ENCODE measurements at places on chromosomes 4 and X.
A peak's percentile ranks its signal among the peaks of the same experiment; 100 is the strongest.

DNA sequence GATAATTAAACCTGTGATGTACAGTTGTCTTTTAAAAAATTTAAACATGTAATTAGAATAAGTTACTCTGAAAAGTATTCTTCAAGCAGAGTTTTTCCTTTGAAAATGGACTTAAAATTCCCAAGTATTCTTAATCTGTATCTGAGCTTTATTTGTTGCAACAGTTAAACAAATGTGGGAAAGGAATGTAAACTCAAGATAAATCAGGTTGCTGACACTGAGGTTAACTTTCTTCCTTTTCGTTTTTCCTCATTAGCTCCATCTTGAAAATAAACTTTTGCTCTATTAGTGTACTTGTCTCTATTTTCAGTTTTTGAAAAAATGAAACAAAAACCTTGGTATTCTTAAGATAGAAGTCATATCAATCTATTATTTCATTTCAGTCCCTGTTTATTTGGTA lies 144.5 kb upstream of the BMPR1B start:
- DNase-seq: no peak

GRCh38 chr4:52743444-52744019 lies 7.7 kb downstream of the ERVMER34-1 start:
- DNase-seq: no peak

- DNase-seq: no peak
These were observed 401.8 kb upstream of the RPS6KA3 start for GRCh38 chrX:20668550-20668949.

- DNase-seq: no peak
These were observed 20.4 kb downstream of the CASP6 start for GRCh38 chr4:109682875-109683274.

- peak; percentile 37 for DNase-seq
These were observed 9.4 kb upstream of the KIAA0232 start for GRCh38 chr4:6773106-6773505.

DNA sequence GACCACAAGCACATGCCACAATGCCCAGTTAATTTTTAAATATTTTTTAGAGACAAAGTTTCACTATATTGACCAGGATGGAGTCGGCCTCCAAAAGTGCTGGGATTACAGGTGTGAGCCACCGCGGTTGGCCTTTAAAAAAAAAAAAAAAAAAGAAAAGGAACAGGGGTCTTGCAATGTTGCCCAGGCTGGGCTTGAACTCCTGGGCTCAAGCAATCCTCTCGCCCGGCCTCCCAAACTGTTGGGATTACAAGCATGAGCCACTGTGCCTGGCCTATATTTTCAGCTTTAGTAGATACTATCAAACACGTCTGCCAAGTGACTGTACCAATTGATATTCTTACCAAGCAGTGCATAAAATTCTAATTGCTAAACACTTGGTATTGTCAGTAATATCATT lies 8.8 kb downstream of the UGDH start:
- DNase-seq: no peak

GRCh38 chr4:15164571-15164970 lies 162.3 kb downstream of the CPEB2 start:
- no peak for DNase-seq

DNA sequence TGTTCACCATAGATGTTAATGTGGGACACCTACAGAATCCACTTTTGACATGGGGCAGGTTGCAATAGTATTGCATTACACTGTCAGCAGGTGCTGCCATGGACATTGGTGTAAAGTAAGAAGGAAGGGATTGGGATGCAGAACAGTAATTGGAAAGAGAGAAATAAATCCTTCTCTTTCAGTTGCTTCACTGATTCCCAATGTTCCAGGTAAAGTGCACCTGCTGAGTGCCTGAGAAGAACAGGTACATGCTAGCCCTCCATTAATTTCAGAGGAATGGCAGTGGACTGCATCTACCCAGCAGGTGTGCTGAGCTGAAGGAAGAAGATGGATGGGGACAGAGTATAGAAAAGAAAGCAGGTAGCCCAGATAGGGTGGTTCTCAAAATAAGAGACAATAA lies 248.5 kb downstream of the TENM3 start:
- DNase-seq: no peak

DNA sequence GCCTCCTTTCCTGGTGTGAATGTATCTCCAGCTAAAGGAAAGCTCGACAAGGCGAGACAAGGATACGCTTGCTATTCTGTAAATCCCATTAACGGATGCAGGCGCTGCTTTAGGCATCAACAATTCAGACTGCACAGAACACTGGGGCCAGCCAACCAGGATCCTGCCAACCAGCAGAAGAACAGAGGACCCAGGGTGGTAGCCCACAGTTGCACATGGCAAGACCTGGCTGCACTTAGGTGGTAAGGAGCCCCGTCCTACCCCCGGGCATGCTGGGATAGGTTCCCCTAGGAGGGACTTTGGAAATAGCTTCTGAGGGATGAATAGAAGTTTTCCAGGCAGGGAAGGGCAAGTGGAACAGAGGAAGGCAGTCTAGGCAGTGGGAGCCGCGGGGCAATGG lies 20.7 kb downstream of the PSAPL1 start:
- DNase-seq: no peak

DNA sequence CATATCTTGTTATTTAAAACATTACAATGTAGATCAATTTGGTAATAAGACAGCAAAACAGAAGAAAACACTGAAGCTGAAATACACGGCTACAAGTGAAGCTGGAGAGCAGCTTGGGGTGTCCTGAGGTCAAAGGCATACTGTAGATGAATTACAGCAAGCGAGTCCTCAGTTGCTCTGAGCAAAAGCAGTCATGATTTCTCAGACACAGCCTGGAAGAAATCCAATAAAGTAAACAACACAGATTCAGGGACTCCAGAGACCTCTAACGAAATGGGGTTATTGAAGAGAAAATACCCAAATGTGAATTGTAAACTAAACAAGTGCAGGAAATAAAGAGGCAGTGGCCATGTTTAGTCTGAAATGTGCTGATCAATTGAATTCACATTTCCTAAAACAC lies 324.4 kb downstream of the CAMK2D start:
- no peak for DNase-seq

GRCh38 chr4:61533140-61533539 lies 333.0 kb downstream of the ADGRL3 start:
- DNase-seq: no peak

- no peak for DNase-seq
These were observed 1216.8 kb upstream of the PABPC4L start for GRCh38 chr4:135418353-135418752.

GRCh38 chrX:128769495-128769894 lies 717.3 kb upstream of the ACTRT1 start:
- DNase-seq: no peak

DNA sequence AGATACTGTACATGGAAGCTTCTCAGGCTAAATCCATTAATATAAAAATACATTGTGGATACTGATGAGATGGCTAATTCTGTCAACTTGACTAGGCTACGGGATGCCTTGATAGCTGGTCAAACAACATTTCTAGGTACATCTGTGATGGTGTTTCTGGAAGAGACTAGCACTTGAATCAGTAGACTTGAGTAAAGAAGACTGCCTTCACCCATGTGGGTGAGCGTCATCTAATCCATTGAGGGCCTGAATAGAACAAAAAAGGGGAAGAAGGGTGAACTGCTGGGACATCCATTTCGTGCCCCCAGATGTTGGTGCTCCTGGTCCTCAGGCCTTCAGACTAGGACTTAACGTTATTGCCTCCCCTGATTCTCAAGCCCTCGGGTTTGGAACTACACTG lies 3.7 kb upstream of the SRP72 start:
- DNase-seq: no peak

DNA sequence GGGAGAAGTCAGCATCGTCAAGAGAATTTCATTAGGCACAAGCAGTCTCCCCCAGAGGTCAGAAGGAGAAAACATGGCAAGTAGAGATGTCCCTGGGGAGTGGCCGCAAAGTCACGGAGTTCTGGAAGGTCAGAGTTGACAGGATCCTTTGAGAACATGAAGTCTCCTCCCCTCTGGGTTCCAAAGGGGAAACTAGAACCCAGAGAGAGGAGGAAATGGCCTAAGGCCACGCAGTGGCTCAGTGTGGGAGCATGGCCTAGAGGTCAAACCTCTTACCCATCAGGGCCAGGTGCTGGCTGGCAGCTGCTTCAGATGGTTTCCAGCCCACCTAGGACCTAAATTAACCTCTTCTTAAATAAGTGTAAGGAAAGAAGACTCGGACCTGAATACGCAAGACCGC lies 884 bp downstream of the IDH3G start:
- no peak for DNase-seq

- no peak for DNase-seq
These were observed 1.0 kb downstream of the GABRA4 start for GRCh38 chr4:46992338-46992737.

GRCh38 chr4:19774690-19775256 lies 476.9 kb upstream of the SLIT2 start:
- no peak for DNase-seq

GRCh38 chr4:27101126-27101525 lies 240.5 kb downstream of the STIM2 start:
- no peak for DNase-seq

GRCh38 chr4:2370597-2371320 lies 47.7 kb downstream of the ZFYVE28 start:
- DNase-seq: no peak

DNA sequence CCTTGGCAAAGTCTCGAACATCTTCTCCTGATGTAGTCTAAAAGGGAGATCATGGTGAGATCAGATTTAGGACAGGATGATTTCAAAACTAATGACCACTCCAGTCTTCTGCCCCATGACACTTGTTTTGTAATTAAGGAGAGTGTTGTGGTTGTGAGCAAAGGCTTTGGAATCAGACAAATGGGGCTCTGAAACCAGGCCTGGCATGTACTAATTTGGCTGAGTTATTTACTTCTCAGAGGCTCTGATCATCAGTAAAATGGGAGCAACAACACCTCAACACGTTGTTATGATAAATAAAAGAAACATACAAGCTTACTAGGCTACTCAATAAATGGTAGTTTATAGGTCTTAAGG lies 106.9 kb upstream of the FTHL17 start:
- no peak for DNase-seq

GRCh38 chr4:7581477-7581876 lies 146.7 kb upstream of the PSAPL1 start:
- DNase-seq: no peak

GRCh38 chrX:31545726-31546125 lies 473.9 kb upstream of the FTHL17 start:
- no peak for DNase-seq

GRCh38 chrX:69510914-69511513 lies 6.9 kb downstream of the NALF2 start:
- no peak for DNase-seq

GRCh38 chr4:150212485-150212884 lies 134.2 kb downstream of the DCLK2 start:
- no peak for DNase-seq

- no peak for DNase-seq
These were observed 31.1 kb downstream of the BMP15 start for GRCh38 chrX:50941638-50942037.

DNA sequence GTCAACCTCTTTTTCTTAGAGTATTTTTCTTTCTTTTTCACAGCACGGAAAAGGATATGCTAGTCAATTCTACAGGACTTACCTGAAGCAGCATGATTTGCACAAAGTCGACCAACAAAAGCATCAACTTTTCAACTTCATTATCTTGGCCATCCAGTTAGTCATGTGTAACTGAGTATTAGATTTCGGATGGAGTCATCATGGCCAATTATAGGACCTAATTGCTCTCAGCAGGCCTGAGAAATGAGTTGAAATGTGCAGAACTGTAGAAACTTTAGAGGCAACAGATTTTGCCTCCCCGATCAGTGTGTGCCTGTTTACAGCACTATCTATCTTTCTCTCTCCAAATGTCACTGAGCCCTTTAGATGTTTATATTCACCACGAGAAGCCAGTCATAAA lies 41.0 kb downstream of the PCDH10 start:
- DNase-seq: no peak

- DNase-seq: no peak
These were observed at the start of gene MGAT4D for GRCh38 chr4:140497747-140498636. Gene MGAT4D, minus strand, starts transcription at chr4:140498293. Its CDS starts 71 bp downstream, at chr4:140498222.

DNA sequence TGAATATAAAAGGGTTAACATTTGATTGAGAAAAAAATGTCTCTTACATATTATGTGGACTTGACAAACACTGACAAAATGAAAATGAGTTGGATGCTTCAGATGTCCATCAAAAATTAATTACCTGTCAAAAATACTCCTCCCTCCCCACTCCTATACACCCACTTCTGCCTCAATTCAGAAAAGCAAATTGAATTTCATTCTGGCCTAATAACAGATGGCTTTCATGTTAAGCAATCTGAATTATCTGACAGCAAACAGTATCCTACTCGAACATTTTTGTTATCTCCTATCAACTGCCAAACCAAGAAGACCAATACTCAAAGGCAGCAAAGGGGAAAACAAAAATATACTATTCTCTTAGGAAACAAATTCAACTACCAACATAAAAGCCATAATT lies 44.0 kb downstream of the ATP8A1 start:
- no peak for DNase-seq

- DNase-seq: no peak
These were observed 17.6 kb downstream of the TMEM131L start for GRCh38 chr4:153483432-153484418.

DNA sequence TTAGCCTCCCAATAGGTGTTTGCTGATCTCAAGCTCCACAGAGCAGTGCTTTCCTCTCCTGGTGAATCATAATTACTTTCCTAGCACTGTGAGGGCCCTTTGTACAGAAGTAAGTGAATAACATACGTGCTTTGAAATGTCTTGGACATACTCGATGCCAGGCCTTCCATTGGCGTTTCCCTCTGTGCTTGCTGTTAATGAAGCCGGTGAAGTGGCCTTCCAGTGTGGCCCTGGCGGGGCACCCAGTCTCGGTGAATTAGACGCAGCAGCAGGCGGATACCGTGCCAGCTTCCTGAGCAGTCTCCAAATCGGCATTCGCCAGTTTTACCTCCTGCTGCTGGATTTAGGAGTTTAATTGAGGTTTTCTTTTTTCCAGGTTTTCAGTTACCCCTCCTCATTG lies 132.3 kb downstream of the HMX1 start:
- DNase-seq: no peak

DNA sequence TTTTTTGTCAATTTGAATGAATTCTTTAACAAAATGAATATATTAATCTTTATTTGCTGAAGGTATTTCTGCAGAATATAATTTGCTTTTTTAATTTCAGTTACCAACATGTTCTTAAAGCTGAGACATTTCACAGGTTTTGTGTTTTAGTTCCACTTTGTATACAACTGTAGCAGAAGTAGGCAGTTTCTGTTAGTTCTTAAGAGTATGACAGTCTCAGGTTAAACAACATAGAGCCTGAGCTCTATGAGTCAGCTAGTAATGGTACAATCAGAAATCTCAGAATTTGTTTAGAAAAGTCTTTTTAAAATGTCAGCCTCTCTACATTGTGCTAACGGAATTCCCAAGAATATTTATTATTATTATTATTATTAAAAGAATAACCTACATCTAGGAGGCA lies 50.4 kb downstream of the GSTCD start:
- DNase-seq: no peak

GRCh38 chr4:115844180-115844579 lies 730.8 kb upstream of the NDST4 start:
- DNase-seq: no peak

DNA sequence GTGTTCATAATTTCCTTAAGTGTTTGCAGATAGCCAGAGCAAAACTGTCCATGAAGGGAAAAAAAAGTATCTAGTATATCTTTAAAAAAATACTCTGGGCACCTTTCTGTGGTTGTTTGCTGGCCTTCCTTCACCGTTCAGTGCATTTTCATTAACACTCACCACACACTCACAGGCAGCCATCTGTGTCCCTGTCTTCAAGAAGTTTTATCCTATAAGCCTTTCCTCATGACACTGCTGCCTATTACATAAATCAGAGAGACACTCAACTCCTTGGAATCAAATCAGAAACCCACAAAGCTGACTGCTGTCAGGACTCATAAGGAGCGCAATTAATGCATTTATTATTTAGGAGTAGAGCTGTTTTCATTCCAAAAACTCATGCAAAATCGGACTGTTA lies 1720.2 kb downstream of the PCDH7 start:
- no peak for DNase-seq

Data from brain pericyte (primary cell).